ENCODE measurements at places on chromosomes 2 and 18.

- DNase-seq = no peak
Observed at GRCh38 chr2:12376025-12376424, 340.7 kb upstream of the TRIB2 start.

DNA sequence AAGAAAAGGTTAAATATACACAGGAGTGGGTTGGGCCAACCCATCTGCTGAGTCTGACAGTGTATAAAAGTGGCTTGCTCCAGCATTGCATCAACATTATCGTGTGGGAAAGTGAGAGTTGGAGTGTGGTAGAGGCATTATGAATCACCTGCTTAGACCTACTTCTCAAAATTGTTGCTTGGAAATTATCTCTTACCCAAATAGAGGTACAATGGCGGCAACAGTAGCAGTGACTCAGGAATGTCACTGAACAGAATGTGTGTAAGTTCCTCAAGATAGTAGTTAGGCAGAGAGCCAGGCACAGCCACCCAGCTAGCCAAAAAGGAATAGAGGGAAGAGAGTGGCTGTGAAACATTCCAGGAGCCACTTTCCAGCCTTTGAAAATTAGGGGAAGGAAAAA, 616.0 kb downstream of the NUP35 start:
- DNase-seq = no peak

GRCh38 chr2:103159018-103159417, 397.2 kb downstream of the TMEM182 start:
- DNase-seq = no peak

- no peak for DNase-seq
Observed at GRCh38 chr2:108266218-108266617, 22.5 kb upstream of the SULT1C2 start.

GRCh38 chr18:79685281-79685680, 5.7 kb downstream of the CTDP1 start:
- DNase-seq = no peak

GRCh38 chr2:74379851-74380789, at the start of gene DCTN1:
DCTN1 (minus strand) TSS chr2:74380311; CDS start chr2:74380037, 274 bp downstream.
- peak; percentile 33 for DNase-seq

DNA sequence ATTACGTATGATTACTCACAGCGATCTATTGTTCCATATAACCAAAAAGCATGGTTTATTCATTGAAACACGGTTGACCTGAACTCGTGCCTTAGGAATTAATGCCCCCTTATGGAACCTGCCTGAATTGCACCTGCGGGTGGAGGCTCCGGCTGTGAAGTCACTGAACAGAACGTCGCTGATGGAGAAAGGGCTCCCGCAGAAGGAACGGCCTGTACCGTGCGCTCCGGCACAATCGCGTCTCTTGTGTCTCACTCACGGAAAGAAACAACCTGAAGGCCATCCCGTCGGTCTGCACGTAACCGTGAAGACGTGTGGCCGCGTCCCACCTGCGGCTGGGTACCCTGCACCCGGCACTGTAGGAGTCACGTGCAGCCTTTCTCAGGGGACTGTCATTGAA, 133.1 kb downstream of the NFATC1 start:
- peak; percentile 78 for DNase-seq

GRCh38 chr2:176733698-176734430, 464.6 kb downstream of the MTX2 start:
- DNase-seq = no peak

DNA sequence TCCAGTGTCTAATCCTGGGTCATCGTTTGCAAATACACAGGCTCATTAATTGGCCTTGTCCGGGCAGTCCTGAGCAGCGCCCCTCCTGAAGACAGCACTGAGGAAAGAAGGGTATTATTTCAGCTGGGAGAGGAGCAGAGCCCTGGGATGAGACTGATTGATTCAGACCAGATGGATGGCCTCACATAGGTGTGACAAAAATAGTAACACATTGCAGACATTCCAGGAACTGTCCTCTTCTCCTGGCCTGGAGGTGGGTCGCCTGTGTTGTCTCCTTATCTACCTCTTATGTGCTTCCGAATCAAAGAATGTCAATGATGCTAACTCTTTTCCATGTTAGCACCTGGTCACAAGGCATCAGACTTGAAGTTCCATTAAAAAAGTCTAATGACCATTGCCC, 45.9 kb downstream of the ZEB2 start:
- DNase-seq = no peak

GRCh38 chr2:234905547-234906265, 46.1 kb upstream of the SH3BP4 start:
- no peak for DNase-seq

DNA sequence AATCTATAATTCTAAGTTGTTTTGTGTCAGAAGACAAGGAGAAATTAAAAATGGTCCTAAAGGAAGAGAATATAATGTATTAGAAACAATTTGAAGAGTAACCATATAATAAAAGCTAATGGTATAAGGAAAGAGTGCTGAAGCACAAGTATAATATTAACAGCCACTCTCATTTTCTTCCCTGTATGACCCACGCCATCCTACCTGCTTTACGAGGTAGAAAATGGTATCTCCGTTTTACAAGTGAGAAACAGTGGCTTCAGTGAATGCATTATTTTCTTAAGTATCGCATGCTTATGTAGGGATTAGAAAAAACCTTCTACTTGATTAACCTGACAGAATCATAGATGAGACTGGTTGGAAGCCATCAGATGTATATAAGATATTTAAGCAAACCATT, 266.2 kb downstream of the CCDC102B start:
- no peak for DNase-seq

- DNase-seq = no peak
Observed at GRCh38 chr2:129904532-129905446, 74.7 kb upstream of the RAB6C start.

DNA sequence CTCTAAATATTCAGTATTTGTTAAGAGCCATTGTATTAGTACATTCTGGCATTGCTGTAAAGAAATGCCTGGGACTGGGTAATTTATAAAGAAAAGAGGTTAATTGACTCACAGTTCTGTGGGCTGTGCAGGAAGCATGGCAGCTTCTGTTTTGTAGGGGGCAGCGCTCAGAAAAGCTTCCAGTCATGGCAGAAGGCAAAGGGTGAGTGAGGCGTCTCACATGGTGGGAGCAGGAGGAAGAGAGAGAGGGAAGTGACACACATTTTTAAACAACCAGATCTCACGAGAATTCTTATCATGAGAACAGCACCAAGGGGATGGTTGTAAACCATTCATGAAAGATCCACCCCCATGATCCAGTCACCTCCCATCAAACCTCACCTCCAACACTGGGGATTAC, 13.8 kb upstream of the CCDC102B start:
- DNase-seq = no peak

DNA sequence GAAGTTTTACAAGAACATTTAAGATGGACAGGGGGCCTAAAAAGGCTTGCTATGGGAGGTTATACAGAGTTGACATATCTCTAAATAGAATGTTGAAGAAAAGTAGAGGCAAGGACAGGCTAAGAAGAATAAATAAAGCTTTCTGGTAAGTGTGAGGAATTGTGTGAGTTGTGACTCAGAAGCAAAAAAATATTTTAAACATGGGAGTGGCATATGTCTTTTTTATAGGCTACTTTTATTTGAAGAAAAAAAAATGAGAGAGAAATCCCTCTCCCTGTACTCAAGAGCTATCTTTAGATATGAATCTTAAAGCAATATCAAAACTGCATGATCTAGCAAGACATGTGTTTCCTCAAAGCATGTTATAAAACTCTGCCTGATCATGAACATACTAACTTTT, 41.1 kb downstream of the RAB3GAP1 start:
- no peak for DNase-seq
